Activated CD4-positive, CD25-positive, alpha-beta regulatory T cell treated with anti-CD3 and anti-CD28 coated beads, Interleukin-2, amount 50 U/mL, for 24 hours (primary cell): ENCODE measurements at places on chromosomes 3 and 15.

GRCh38 chr3:85193565-85193964 lies 234.8 kb downstream of the CADM2 start:
- no peak for ATAC-seq

DNA sequence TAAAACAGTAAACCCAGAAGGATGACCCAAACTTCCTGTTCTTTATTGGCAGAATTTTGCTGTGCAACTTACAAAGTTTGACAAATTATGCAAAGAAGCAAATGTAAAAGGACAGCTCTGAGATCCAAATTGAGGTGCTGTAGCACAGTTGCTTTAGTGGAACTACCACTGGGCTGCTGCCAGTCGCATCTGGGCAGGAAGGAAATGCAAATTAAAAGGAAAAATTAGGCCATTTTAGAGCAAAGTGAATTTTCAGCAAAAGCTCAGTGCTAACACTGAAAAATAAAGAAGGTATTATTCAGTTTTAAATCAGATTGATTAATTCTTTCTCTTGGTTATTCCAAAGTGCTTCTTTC lies 104.5 kb downstream of the ZMAT3 start:
- no peak for ATAC-seq

DNA sequence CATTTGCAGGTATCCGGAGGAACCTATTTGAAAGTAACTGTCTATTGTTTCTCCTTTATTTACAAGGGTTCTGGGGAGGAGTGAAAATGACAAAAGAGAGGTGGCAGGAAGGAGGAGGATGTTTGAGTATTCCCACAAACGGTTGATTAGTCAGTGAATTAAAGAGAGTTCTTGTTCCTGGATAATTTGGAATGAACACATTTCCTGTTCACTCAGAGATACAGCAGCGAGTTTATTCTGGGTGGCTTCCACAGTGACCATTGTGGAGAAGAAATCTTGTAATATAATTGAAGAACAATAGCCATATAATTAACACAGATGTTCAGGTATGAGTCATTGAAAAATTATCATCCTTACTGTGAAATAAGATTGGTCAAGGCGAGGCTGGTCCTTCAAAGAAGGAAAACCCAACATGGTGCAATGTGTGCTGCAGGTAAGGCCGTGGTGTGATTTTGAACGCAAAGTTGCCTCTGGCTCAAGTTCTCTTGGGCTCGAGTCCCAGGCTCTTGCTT lies 77.3 kb downstream of the NFKBIZ start:
- no peak for ATAC-seq

DNA sequence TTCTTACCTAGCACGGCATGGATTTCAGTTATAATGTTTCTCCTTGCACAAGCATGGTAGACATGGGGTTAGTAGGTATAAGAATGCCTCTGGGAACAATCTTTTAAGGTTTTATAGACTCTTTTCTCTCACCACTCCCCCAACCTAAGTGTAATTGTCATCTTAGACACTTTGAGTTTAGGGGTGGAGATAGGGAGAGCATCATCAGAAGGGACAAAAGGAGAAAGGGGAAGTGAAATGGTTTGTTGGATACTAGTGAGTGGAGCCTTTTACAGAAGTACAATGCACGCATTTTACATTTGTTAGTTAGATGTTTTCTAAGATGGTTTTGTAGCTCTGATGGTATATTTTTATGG lies 189.2 kb downstream of the TP63 start:
- no peak for ATAC-seq

DNA sequence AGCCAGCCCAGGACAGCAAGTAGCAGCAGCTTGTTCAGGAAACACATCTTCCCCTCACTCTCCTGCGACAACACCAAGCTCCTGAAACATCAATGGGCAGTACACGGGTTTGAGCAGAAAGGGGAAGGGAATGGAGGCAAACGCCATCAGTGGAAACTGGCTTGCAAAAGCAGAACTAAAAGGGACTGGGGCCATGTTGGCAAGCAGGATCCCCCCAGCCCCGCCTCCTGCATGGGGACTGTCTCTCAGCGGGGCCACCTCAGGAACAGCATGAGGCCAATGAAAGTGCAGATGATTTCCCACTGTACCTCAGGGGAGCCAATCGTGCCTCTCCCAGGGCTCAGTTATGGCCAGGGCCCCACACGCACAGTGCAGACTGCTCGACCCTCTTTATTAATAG lies 6.8 kb downstream of the CDAN1 start:
- ATAC-seq = no peak

- no peak for ATAC-seq
These were observed 2.9 kb downstream of the NEDD4 start for GRCh38 chr15:55990516-55990915.
